ENCODE measurements at places on chromosomes 1 and 21.

DNA sequence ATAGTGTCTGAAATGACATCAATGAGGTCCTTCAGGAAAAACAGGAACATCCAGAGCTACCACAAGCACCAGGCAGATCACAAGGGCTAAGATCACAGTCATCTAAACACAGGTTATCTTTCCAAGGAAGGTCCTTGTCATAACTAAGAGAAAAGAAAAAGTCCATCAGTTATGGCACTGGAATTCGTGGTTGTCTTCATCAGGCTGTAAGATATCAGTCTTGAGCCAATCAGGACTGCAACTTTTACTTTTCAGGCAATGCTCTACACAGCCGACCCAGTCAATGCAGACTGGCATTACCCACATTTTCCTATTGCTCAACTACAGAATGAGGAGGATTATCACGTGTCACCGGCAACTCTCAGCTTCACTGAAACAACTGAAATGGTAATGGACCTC is 26.4 kb downstream of the SORT1 start:
- no peak for DNase-seq

- DNase-seq = no peak
Measured at GRCh38 chr1:201260236-201260590, 23.1 kb upstream of the PKP1 start.

DNA sequence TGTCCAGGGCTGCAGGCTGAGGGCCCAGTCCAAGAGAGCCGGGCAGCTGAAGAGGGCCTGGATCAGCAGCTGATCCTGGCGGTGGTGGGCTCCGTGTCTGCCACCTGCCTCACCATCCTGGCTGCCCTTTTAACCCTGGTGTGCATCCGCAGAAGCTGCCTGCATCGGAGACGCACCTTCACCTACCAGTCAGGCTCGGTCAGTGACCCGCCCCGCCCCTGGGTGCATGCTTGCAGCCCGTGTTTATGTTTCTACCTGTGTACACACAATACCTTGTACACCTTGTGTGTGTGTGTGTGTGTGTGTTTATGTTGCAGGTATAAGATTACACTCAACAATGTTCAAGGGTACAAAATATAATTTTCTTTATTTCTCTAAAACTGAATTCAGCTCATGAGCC is 13.0 kb downstream of the TIE1 start:
- DNase-seq = no peak

DNA sequence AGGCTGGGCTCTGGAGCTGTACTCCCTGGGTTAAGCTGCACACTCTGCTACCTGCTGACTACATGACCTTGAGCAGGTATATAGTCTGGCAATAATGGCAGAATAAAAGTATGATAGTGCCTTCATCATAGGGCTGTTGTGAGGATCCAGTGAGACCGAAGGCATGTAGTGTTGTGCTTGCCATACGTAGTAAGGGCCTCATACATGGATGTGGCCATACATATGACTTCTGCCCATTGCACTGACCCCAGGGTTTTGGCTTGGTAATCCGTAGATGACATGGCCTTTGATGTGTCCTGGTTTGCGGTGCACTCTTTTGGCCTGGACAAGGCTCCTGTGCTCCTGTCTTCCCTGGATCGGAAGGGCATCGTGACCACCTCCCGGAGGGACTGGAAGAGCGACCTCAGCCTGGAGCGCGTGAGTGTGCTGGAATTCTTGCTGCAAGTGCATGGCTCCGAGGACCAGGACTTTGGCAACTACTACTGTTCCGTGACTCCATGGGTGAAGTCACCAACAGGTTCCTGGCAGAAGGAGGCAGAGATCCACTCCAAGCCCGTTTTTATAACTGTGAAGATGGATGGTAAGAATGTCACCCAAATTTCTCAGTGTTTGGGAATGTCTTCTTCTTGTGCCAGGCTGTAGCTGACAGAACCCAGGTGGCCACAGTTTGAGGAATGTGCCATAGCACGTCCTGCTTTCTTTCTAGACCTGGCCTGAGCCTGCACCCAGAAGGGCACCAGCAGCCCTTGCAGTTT is 17.0 kb upstream of the CD101 start:
- no peak for DNase-seq

GRCh38 chr1:48644190-48644900 is 132.3 kb downstream of the BEND5 start:
- no peak for DNase-seq

DNA sequence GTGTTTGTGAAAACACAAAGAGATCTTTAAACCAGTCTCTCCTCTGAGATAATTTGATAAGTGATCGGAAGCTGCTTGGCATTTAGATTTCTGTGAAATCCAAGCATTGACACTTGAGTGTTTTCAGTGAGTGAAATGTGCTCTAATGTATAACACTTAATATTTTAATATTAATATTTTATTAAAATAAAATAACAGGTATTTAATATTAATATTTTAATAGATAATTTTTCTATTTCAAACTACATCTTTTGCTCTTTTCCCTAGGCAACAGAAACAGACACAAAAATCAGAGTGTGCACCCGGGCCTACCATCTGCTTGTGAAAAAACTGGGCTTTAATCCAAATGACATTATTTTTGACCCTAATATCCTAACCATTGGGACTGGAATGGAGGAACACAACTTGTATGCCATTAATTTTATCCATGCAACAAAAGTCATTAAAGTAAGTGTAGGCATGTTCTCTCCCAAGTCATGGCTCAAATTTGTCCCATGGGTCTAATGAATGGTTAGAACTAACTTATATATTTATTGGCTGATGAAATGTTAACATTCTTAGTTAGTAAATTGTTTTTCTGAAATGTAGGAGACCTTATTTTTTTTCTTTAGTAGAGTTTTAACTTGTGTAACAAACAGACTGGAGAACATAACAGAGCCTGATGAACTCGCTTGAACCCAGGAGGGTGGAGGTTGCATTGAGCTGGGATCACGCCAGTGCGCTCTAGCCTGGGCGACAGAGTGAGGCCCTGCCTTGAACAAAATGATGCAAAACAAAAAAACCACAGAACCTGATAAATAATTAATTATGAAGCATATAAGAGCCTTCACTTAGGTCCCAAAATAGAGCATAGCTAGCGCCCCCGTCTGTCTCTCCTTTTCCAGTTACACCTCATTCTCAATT is 55.2 kb downstream of the MTR start:
- no peak for DNase-seq

- no peak for DNase-seq
Measured at GRCh38 chr1:22731924-22732720, 21.5 kb downstream of the EPHB2 start.

DNA sequence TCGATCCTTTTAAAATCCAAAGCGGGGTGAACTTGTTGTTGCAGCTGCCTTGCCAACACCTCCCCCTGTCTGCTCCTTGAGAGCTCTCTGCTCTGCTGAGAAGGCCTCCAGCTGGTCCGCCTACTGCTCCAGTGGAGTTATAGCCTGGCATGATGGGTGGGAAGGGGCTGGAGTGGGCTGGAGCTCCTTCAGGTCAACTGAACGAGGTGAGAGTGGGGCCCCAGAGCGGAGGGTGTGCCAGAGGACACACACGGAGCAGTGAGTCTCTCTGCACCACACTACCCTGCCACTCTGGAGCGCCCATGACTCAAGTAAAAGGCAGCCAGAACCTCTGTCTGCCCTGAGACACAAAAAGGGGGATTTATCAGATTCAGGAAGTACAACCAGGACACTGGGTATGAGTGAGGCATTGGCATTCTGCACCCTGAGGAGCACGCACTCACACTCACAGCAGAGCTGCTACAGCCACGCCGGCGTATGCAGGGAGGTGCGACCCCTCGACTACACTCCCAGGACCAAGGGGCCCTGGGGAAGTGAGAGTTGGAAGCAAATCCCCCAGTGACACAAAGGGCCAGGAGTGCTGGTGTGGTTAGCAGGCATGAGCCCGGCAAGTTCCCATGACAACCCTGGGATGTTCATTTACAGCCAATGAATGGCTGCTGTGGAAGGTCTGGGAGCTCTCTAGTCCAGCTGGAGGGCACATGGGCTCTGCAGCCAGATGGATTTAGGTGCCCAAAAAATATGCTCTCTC is 28.0 kb upstream of the EVA1B start:
- DNase-seq = no peak

DNA sequence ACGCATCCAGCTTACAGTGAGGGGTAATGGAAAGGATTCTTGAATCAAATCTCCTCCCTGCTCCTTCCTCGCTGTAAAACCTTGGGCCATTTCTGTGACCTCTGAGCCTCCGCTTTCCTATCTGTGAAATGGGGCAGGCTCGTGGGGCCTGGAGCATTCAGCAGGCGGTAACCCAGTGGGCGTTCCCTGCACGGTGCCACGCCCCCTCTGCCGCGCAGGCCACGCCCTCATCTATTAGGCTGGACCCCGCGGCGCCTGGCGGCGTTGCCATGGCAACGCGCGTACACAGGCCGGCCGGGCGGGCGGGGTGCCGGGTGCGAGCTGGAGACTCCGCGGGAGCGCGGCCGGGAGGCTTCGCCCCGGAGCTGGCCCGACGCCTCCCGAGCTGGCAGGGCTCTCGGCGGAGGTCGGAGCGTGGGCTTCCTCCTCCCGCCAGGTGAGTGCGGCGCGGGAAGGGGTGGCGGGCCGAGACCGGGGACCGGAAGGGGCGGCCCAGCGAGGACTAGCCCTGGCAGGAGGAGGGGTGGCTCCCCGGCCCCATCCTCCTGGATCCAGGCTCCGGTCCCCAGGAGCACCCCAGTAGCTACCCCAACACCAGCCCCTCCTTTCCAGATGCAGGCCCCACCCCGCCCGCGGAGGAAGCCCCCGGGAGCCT is at the start of gene FHAD1:
TSS of gene FHAD1 (plus strand) at position 264 of the 655 bp plus-strand sequence. CDS start 4,562 bp downstream, outside the sequence.
- no peak for DNase-seq

DNA sequence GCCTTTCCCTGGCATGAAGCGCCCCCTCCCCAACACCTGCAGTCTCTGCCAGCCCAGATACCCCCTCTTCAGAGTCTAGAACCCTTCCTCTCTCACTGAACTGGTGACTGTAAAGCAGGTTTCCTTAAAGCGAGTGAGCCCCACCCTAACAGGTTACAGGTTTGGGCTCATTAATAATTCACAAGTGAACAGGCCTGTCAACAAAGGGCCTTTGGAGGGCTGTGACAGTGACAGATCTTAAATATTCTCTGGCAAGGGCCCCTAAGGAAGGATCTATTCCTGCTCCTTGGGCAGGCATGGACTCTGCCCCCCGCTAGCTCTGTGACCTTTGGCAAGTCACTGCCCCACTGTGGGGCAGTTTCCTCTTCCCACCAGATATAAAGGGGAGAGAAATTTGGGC is 5.6 kb upstream of the TTC39A start:
- no peak for DNase-seq
